Left renal cortex interstitium (tissue), 4 donors: ENCODE measurements at places on chromosomes 5 and 9.

GRCh38 chr9:129237164-129237611 lies 59.1 kb upstream of the IER5L start:
- DNase-seq: no peak

DNA sequence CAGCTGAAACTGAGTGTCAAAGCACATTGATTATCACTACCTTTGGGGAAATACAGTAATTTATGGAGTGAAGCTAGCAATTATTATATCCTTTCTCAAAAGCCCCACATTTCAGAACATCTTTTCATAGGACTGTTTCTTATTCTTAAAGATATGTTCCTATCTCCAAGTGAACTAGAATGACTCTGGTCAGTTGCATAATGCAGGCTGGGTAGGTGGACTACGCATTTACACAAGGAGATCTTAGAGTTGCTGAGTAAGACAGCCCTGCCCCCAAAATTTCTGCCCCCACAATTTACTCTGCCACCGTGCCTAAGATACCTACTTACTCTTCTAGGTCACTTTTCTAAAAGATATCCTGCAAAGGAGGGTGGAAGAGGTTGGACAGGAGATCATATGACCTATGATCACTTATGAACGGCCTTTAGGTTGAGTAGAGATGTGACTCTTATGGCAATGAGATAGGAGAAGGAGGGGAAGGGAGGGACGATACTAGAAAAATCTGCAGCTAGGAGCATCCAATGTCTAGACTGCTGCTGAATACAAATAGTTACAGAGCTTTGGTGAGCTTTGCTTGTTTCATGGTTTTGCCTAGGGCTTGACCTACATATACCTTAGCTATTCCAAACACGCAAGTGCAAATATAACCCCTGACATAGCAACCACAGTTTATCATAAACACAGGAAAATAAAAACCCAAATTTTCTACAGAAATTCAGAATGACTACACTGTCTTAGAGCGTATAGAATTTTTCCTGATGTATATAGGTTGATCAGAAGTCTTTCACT lies 121.7 kb downstream of the GLIS3 start:
- no peak for DNase-seq

- no peak for DNase-seq
Observed at GRCh38 chr5:87777877-87778276, 365.1 kb upstream of the CCNH start.

- no peak for DNase-seq
Observed at GRCh38 chr5:142736247-142736632, 33.9 kb upstream of the ARHGAP26 start.

- no peak for DNase-seq
Observed at GRCh38 chr5:171537923-171538537, 118.6 kb downstream of the FGF18 start.

- no peak for DNase-seq
Observed at GRCh38 chr5:164610374-164610773, 1105.0 kb downstream of the MAT2B start.

DNA sequence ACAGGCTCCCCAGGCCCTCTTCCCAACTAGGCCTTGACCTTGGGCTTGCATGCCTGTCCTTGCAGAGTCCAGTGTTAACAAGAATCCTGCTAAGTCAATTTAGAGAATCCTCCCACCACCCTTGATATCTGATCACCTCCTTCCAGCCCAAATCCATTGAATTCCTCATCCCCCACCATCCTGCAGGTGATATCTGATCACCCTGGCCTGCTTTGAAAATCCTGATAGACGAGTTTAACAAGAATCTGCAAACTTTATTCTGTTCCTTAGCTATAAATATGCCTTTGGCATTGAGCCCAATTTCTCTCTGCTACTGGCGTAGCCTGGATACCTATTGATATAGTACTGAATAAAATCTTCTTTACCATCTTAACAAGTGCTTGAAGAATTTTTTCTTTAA lies 125.5 kb downstream of the DIRAS2 start:
- DNase-seq: no peak

GRCh38 chr5:9411142-9411541 lies 134.7 kb downstream of the SEMA5A start:
- no peak for DNase-seq

GRCh38 chr9:127537792-127538191 lies 74.3 kb upstream of the STXBP1 start:
- DNase-seq: no peak
